Right ventricle myocardium inferior (tissue), 1 donor: ENCODE measurements at places on chromosomes 16 and 17. TPM values are rescaled to one million over a fixed set of nuclear protein-coding genes. Genes with fewer than 3 reads are reported as not detected.

The DYNLRB2 gene
- total RNA-seq, result not detected

- peak; percentile 91 for DNase-seq
Observed at GRCh38 chr17:74842599-74843351, 16.9 kb downstream of the GRIN2C start.

GRCh38 chr17:73266796-73267195, 5.1 kb upstream of the CPSF4L start:
- DNase-seq, result no peak

DNA sequence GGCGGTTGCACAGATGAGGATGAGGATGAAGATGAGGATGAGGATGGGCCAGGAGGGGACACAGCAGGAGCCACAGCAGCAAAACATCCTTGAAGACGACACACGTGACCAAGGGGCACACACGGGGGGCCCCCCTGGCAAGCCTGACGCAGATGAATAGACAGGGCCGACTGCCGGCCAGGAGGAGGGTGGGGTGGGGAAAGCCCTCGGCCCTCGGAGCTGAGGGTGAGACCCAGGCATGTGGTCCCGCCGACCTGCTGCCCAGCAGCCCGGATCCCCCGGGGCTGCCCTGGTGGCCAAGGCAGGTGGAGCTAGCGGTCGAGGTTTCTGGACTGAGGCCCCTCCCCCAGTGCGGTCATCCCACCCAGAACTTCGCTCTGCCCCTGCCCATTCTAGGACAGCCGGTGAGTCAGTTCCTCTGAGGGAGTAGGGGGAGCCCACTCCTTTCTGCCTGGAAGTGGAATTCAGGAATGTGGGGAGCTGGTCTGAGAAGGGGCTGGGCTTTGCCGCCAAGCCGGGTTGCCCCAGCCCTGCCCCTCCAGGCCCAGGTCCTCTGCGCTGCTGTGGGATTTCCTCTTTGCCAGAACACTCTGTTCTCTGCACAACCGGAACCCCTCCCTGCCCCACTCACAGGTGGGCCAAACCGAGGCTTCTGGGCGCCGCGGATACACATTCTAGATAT, 9.9 kb downstream of the CYGB start:
- peak; percentile 78 for DNase-seq

The ACSM2A gene
- total RNA-seq, result not detected

GRCh38 chr16:21653571-21653970, 1.2 kb upstream of the IGSF6 start:
- no peak for DNase-seq

GRCh38 chr17:58060596-58061191, 22.5 kb upstream of the DYNLL2 start:
- peak; percentile 85 for DNase-seq

- DNase-seq, result no peak
Observed at GRCh38 chr16:17692484-17692883, 221.7 kb upstream of the XYLT1 start.

DNA sequence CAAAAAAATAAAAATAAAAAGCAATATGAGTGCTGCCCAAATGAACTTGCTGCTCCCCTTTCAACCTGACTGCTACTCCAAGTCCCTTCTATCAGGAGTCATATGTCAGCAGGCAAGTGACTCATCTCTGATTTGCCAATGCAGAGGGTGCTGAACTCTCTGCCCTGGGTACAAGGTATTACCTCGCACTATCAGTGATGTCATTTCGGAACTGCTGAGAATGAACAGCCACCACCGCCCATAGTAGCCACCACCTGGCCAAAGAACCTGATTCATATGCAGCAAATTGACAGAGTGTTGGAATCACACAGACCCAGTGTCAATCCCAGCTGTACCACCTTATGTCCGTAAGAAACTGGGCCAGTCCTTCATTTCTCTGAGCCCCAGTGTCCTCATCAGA, 31.2 kb downstream of the LYRM9 start:
- no peak for DNase-seq

The CMTM2 gene
- total RNA-seq, result 0.35 TPM

DNA sequence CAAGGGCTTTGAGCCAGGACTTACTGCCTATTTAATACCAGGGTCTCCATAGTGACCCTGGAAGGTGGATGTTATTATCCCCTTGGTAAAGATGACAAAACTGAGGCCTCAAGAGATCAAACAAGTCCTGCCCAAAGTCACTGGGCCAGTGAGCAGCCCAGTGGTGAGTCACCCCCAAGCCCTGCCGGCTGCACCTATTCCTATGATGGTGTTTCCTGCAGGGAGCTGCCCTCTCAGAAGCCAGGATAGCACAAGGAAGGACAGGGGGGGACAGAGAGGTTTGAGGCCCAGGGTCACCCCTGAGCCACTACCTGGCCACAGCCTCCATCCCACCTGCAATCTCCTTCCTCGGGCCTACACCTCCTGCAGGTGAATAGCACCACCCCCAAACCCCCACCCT, 90.9 kb downstream of the SDK2 start:
- DNase-seq, result peak; percentile 42

- DNase-seq, result no peak
Observed at GRCh38 chr17:77391668-77392375, 251.1 kb downstream of the SEC14L1 start.

The SNAI3 gene
- 2.9 TPM for total RNA-seq

The TMEM204 gene
- 30.7 TPM for total RNA-seq

The WNT9B gene
- not detected for total RNA-seq

DNA sequence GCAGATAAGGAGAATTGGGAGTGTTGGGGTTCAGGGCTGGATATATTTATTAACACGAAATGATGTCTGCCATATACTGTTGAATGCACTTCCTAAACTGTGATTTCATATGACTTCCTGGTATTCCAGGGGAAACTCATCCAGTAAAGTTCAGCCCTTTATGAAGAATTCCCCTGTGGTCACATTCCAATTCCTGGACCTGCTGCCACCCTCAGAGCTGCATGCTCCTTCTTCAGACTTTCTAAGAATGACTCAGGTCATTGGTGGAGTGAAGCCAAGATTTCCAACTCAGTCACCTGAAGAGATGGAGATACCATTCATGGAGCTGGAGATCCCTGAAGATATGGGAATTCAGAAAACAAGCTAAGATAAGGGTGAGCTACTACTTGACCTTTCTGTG, 114.2 kb upstream of the TMEM97 start:
- DNase-seq, result no peak

DNA sequence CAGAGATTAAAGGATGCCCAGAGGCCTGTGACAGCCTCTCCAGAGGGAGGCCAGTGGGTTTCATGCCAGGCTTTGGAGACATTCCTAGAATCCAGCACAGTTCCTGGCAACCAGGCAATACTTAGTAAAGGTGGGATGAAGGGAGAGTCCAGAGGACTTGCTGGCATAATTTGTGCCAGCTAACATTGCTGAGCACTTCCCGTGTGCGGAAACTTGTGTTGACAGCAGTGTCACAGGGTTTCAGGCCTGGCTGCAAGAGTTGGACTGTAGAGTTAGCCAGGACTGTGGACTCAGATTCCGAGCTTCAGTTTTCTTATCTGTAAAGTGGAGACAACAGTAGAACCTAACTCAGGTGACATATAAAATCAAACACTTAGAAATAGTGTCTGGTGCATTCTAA, 141.7 kb downstream of the SALL1 start:
- no peak for DNase-seq

The CACNG3 gene
- total RNA-seq, result not detected

GRCh38 chr17:57106107-57106835, 21.2 kb downstream of the AKAP1 start:
- DNase-seq, result no peak

The LRRC46 gene
- 0.30 TPM for total RNA-seq

The PIMREG gene
- 0.60 TPM for total RNA-seq

- no peak for DNase-seq
Observed at GRCh38 chr17:76544546-76545365, 4.9 kb downstream of the PRCD start.

GRCh38 chr16:2223942-2224486, 623 bp downstream of the E4F1 start:
- no peak for DNase-seq

DNA sequence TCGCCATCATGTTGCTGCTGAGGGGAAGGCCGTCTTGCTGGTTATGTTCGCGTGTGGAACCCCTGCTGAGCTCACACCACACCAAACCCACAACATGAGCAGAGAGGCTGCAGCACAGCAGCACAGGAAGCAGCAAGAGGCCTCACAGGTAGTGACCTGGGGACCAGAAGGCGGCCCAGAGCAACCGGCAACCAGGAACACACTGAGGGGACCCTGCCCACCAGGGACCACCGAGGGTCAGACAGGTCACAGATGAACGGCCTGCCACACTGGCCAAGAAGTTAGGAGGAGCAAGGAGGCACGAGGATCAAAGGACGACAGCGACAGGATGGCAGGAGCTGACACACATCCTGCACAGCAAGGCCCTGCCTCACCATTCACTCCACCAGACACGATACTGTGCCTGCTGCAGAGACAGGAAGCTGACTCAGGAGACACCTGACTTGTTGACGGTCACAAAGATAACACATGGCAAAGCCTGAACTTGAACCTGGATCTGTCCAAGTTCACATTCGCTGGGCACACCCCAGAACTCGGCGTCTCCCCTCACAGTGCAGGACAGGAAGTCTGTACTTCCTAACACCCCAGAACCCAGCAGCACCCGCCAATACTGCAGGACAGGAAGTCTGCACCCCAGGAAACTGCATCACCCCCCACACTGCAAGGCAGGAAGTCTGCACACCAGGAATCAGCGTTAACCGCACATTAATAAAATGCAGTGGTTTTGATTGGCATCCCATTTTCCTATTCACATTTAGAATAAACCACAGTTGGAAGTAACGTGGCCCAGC, 98.5 kb downstream of the ZNF778 start:
- peak; percentile 56 for DNase-seq

- DNase-seq, result no peak
Observed at GRCh38 chr17:60908324-60908723, 230.7 kb downstream of the BCAS3 start.

DNA sequence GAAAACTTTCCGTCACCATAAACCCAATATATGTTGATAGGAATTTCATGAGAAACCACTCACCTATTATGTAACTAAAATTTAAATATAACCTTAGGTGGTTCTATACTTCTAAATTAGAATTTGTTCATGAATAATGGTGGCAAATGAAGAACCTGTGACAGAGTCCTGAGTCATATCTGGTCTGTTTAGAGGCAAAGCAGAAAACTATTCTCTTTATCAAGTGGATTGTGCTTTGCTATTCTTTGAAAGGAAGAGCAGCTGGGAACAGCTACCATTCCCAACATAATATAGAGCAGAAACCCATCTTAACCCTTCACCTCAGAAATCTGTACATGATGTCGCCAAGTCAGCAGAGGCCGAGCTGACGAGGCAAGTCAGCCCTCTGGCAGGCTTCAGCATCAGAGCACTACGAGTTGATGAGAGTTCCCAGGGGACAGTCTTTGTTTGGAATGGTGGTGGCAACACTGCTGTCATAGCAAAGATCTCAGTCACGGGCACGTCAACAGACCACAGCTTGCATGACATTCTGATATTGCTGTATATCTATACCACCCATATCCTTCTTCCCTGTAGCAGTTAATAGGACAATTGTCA, 631.9 kb upstream of the CA10 start:
- DNase-seq, result no peak

DNA sequence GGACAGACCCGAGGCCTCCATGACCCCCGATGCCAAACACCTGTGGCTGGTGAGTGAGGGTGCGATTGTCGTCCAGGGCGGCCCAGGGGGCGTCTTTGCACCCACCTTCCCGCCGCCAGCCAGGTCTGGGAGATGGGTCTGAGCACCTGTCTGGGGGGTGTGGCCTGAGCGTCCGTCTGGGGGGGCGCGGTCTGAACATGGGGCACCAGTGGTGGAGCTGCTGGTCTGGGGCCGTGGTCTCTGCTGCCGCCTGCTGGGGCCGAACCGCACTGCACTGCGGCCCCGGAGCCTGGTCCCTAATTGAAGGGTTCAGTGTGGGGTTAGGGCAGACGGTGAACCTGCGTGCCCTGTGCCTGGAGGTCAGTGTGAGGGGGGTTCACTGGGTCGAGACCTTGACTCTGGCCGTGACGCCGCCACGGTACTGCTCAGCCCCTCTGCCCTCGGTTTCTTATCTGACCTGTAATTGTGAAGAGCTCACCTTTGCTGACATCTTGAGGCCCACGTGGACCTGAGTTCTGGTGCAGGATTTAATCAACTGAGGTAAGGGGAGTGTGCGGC, 12.6 kb upstream of the TCF25 start:
- DNase-seq, result peak; percentile 87

The SDK2 gene
- total RNA-seq, result 1.6 TPM

DNA sequence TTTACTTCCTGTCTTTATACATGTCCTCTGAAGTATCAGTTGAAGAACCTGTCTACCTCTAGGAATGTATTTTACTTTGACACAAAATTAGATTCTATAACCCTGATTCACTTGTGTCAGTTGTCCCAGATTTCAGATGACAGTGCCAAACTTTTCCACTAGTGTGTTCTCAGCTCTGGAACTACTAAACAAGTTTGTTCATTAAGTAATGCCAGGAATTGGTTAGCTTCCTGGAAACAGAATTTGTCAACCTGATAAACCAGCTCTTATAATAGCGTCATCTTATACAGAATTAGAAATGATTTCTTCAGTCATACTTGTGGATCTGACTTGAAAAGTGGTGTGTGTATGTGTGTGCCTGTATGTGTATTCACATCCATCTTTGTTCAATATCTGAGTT, 7.4 kb downstream of the MAP3K3 start:
- no peak for DNase-seq

- DNase-seq, result peak; percentile 84
Observed at GRCh38 chr17:66567234-66568170, 265.1 kb downstream of the PRKCA start.

GRCh38 chr17:69030169-69030568, 30.6 kb downstream of the ABCA9 start:
- DNase-seq, result no peak

The KRTAP2-3 gene
- not detected for total RNA-seq

The DNAAF8 gene
- total RNA-seq, result 1.5 TPM

The TUBB3 gene
- total RNA-seq, result 2.8 TPM

DNA sequence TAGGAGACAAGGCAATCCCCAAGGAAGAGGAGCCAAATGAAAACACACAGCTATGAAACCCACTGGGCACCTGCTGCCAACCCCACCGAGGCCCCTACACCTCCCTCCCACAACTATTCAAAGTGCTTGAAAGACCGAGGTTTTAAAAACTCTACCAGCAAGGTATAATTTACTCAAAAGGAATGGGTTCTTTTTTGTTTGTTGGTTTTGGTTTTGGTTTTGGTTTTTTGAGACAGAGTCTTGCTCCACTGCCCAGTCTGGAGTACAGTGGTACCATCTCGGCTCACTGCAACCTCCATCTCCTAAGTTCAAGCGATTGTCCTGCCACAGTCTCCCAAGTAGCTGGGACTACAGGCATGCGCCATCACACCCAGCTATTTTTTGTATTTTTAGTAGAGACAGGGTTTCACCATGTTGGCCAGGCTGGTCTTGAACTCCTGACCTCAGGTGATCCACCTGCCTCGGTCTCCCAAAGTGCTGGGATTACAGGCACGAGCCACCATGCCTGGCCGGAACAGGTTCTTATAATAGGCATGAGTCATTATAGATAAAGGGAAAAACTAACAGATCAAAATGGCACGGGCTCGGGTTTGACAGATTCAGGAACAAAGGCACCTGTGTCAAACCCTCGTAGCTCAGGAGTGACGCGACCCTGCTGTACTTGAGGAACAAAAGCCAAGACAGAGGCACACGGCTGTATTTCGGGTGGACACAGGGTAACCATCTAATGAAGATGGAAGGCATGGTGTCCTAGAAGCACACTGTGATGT, 40.7 kb downstream of the COTL1 start:
- no peak for DNase-seq
